ENCODE measurements at places on chromosomes 6 and 20. TPM values are rescaled to one million over a fixed set of nuclear protein-coding genes. Genes with fewer than 3 reads are reported as not detected.

DNA sequence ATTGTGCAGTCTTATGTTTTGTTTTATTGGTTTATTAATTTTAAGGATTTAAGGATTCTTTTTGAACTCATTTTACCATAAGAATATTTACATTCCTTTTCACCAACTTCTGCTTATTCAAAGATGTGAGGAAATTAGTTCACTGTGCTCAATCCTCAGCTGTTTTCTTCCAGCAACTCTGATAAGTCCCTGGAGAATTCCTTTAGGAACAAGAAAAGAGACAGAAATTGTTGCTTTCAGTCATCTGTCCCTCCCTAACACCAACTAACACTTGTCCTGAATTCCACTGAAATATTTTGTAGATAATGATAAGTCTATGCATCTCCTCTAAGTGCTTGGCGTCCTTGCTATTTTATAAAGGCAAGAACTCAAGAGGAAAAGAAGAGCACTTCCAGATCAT is 334.8 kb upstream of the MARCKS start:
- no peak for DNase-seq

DNA sequence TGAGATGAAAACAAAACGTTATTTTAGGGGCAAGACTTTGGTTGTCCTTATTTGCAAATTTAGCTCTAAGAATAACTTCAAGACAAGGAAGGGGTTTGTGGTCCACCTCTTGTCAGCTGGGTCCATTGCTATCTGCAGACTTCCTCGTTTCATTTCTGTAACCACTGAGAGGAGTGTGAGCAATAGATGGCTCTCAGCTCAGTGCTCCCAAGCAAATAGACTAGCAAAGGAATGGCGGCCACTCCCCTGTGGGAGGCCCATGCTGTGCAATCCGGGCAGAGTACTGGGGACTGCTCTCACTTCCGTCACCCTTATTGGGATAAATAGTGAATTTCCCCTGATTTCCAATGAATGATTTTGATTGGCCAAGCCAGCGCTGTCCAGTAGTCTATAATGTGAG is 176.6 kb downstream of the ZDHHC14 start:
- no peak for DNase-seq

DNA sequence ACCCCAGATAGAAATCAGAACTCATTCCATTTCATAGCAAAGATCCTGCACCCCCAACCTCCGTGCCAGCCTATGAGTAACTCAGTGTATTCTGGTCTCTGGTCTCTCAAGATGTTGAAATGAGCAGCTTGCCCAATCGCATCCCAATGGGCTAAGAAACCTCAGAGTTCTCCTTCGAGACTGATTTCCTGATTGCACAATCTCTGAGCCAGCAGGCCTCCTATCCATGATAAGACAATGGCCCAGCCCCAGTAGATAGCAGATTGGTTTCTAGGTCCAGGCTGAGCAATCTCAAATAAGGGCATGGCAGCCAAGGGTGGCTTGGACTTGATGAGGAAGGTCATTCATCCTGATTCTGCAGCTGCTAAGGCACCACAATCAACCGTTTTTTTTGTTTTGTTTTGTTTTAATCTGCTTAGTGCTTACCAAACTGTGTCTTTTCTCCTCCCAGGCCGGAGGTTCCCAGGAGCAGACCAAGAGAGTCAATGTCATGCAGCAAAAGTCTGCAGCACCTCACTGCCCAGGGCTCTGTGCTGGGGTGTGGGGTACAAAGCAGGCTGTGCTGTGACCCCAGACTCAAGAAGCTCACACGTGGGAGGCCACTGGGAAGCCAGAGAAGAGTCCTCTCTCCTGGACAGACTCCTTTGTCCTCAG is 125.1 kb upstream of the NXT1 start:
- DNase-seq: no peak

DNA sequence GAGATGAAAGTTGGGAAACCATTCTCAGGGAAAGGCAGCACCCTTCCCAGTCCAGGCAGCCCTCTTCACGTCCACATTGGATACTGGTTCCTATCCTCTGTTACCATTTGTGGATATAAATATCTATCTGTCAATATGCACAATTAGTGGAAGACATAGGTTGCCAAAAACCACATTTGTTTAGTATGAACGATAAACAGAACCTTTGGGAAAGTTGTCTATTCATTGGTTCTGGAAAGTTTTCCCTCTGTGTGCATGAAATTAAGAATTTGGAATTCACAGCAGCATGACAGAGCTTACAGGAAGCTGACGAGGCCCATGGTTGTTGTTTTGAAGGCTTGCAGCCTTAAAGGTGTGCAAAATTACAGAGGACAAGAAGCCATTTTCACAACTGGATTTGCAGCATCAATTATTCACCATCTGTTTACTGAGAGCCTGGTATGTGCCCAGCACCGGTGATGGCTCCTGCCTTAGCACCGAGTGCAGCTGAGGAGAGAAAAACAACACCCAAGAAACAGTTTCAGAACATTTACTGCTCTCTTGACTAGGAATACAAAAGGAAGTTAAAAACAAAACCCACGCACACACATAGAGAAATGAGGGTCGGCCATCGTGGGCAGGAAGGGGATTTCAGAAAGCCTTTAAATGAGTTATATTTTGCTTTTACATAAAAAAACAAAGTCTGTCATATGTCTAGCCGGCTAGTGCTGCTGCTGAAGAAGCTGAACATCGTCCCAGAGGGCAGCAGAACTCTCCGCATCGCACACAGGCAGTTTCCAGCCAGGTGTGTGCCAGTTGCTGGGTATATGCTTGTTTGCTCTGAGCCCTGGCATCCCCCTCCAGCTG is 319.6 kb downstream of the FARS2 start:
- peak; percentile 7 for DNase-seq

- DNase-seq: no peak
Measured at GRCh38 chr6:161117308-161117707, 125.7 kb downstream of the MAP3K4 start.

DNA sequence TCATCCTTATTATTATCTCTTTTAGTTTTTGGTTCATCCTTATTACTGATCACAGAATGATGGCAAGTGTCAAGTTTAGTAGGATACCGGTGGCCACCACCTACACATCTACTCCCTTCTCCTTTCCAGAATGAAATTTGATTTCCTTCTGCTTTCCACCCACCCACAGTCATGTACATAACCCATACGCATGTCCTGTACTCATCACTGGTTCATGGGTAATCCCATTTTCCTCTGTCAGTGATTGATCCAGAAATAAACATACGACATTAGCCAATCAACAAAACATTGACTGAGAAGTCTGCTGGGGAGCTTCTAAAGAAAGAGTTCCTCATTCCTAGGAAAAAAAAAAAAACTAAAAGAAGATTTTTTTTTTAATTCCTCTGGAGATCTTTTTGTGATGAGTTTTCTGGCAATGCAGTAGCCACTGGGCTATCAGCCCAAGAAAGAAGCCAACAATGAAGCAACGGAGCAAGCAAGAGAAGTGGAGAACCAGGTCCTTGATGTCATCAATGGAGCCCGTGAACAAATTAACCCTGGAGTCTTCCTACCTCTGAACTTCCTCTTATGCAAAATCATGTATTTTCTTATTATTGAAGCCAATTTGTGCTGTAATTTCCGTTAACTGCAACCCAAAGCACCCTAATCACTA is 127.8 kb downstream of the TASP1 start:
- no peak for DNase-seq

GRCh38 chr6:77217896-77218295 is 245.4 kb downstream of the HTR1B start:
- no peak for DNase-seq

DNA sequence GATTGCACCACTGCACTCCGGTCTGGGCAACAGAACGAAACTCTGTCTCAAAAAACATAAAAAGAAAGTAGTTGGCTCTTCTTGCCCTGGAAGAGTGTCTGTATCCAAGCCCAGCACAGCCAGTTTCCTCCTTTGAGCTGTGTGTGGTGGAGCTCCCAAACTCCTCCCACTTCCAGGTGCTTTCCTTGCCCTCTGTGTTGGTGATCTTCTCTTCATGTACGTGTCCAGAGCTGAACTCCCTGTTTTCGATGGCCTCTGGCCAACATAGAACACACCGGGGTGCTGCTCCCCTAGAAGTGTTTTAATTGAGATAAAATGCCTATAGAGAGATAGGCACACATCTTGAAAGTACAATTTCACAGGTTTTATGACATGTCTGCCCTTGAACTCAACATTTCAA is 16.7 kb upstream of the SGK2 start:
- no peak for DNase-seq

GRCh38 chr6:150176659-150177058 is 33.8 kb downstream of the PPP1R14C start:
- DNase-seq: no peak

GRCh38 chr6:18328540-18328939 is 58.6 kb upstream of the RNF144B start:
- DNase-seq: no peak

GRCh38 chr20:7459083-7459482 is 481.2 kb downstream of the HAO1 start:
- DNase-seq: peak; percentile 46

DNA sequence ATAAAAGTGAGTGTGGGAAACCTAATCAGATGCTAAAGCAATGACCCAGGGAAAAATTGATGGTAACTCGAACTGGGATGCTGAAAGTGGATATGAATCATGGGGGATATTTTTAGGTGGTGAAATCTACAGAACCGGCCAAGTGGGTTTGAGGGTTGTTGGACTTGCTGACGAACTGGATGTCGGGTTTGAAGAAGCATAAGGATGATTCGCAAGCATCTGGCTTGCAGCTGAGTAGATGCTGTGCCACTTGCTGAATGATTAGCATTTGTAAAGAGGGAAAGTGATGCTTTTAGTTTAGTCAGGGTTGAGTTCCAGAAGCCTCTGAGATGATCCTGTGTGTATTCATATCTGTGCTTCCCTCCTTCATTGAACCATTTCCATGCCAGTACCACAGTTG is 54.9 kb downstream of the UBR2 start:
- DNase-seq: no peak

DNA sequence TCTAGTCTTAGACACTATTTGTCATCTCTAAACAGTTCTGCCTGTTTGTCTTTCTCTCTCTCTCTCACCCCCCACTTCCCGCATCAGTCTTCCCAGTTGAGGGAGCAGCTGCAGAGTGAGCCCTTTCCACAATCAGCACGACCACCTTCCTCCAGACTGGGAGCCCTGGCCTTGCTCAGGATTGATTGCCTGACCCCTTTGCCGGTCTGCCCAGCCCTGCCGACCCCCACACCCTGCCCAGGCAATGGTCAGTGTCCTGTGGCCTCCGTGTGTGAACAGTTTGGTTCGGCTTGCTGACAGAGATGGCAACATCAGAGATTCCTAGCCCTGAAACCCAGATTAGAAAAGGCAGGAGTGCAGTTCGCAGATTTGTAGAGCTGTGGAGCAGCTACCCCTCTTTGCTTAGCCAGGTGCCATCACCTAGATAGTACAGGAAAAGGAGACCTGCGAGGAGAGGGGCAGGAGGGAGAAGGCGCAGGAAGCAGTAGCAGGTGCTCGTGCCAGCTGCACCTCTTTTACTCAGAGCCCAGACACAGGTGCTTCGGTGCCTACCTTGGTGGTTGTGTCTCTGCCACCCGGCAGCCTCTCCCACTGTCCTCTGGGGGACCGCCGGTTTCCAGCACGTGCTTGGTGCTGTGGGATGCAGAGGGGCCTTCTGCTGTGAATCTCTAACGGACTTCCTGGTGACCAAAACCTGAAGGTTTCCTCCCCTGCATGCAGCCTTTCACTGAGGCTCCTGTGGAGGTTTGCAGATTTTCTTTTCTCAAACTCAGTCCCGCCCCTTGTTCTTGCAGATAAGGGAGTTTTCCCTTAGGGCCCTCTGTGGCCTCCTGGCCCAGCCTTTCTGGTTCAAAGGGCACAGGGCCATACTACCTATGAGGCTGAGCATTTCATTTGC is 92.4 kb downstream of the SCML4 start:
- no peak for DNase-seq

DNA sequence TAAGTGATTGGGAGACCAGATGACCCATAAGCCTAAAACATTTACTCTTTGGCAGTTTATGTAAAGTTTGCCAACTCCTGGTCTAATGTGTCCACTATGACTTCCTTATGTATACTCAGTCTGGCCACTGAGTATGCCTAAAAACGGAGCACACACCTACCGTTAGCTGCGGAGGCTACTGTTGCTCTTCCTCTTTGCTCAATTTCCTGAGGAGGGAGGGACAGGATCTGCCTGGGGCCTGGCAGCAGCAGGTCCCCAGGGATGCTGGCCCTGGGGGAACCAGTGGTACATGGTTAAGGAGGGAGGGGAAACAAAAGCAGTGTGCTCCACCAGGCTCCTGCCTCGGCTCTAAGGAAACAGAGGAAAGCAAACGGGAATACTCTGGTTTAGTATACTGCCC is 113.5 kb downstream of the CDYL start:
- no peak for DNase-seq

- DNase-seq: no peak
Measured at GRCh38 chr6:133701633-133702331, 187.1 kb upstream of the TCF21 start.

- DNase-seq: no peak
Measured at GRCh38 chr6:106899697-106900096, 74.8 kb downstream of the CD24 start.

NNAT gene
- total RNA-seq: 0.13 TPM

TREML1 gene
- not detected for total RNA-seq

DNAAF9 gene
- total RNA-seq: 10.5 TPM

PRKN gene
- 0.39 TPM for total RNA-seq

HRH3 gene
- total RNA-seq: not detected

OR2J3 gene
- not detected for total RNA-seq

MTHFD1L gene
- 33.6 TPM for total RNA-seq

CLPSL1 gene
- total RNA-seq: not detected

Data from dermis microvascular lymphatic vessel endothelial cell (primary cell).